RCC 7860 (cell line): ENCODE measurements at places on chromosomes 7 and 10.

DNA sequence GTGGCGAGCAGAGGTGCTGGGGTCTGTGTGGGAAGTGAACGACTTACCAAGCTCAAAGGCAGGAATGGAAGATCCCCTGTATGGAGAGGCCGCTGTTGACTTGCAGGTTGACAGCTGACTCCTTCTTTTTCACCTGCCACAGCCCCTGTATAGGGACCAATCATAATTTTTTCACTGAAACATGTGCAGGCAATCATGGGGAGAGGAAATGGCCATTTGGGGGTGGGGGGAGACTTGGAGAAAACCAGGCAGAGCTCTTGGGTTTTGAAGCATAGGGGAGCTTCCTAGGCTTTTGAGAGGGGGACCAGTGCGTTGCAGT lies 101.4 kb downstream of the WDR37 start:
- DNase-seq, result no peak

DNA sequence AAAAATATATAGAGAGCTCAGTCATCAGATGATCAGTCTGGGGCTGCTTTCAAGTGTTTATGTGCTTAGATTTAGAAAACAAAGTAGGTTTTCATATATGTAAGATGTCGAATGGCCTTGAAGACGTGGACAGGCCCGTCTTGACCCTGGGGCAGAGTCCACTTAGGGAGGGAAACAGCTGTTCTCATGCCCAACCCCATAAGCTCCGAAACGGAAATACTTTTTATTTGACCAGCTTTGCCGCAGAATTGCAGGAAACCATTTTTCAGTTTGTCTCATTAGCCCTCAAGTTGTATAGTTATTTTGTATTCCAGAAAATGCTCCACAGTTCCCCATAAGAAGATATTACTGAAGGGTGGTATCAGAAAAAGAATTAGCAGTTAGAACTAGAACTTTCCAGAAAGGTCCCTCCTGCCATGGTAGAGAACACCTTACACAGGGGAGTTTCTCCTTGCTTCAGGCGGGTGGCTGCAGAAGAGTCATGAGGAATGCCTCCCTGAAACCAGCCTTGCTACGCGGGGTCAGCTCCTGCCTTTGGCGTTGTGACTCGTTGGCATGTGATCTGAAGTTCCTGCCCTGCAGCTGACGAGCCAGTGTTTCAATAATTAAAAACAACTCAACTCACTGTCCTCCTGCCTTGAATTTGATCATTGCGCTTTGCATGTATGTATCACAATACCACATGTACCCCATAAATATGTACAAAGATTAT lies 192.7 kb downstream of the CELF2 start:
- no peak for DNase-seq

GRCh38 chr10:79001082-79001885 lies 67.5 kb upstream of the ZMIZ1 start:
- peak; percentile 81 for DNase-seq

GRCh38 chr10:31358688-31359330 lies 39.8 kb downstream of the ZEB1 start:
- DNase-seq, result no peak

DNA sequence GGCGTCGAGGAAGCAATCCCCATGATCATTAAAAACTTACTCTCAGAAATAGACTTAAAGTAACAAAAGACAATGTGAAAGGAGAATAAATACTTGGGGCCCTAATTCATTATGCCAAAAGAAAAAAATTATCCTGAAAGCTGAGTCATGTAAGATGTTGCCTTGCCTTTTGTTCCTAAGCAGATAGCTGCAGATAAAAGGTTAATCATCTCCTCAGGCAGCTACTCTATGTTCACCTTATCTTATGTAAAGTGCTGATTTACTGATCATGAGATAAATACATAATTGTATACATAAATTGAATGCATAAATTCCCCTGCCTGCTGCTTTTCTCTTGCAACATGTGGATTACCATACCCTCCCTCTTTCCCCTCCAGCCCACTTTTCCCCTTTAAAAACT lies 28.1 kb upstream of the CREB3L2 start:
- DNase-seq, result peak; percentile 60

DNA sequence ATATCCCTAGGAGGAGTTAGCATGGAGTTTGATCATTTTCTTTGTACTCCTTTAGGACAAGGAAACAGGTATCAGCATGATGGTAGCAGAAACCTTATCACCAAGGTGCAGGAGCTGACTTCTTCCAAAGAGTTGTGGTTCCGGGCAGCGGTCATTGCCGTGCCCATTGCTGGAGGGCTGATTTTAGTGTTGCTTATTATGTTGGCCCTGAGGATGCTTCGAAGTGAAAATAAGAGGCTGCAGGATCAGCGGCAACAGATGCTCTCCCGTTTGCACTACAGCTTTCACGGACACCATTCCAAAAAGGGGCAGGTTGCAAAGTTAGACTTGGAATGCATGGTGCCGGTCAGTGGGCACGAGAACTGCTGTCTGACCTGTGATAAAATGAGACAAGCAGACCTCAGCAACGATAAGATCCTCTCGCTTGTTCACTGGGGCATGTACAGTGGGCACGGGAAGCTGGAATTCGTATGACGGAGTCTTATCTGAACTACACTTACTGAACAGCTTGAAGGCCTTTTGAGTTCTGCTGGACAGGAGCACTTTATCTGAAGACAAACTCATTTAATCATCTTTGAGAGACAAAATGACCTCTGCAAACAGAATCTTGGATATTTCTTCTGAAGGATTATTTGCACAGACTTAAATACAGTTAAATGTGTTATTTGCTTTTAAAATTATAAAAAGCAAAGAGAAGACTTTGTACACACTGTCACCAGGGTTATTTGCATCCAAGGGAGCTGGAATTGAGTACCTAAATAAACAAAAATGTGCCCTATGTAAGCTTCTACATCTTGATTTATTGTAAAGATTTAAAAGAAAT lies 4.8 kb downstream of the BAMBI start:
- DNase-seq, result no peak

- DNase-seq, result peak; percentile 79
These were observed 52.9 kb downstream of the ZNF467 start for GRCh38 chr7:149720372-149721083.

- DNase-seq, result no peak
These were observed 9.0 kb downstream of the IQCE start for GRCh38 chr7:2567679-2568278.

DNA sequence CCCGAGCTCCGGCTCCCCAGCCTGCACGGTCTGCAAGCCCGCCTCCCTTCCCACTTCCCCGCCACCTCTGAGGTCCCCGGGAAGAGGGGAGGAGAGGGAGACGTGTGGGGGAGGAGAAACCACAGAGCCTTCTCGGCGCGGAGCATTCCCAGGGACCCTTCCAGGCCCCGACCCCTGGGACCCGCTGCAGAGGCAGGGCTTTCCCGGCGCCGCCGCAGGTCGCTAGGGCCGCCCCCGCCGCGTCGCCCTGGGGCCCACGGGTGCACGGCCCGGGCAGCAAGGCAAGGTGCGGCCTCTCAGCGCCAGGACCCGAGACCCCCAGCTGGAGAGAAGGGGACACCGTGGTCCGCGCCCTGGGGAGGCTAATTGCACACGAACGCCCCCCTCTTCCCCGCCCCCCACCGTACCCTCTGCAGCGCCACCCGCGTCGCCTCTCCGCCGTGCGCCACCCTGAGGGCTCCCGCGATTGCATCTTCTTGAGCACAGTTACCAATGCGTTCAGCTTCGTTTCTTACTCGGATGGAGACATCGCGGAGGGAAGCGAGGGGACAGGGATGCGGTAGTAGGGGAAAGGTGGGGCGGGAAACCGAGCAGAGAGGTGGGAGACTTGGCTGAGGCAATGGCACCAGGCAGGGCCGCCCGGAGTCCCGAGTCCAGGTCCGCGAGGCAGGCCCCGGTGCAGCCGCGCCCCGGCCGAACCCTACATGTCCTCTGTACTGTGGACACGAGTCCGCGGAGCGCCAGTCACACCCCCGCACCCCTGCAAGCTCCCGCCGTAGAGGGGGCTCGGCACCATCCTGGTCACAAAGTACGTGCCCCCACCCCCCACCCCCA lies 28.9 kb downstream of the SKIDA1 start:
- DNase-seq, result peak; percentile 57

GRCh38 chr10:72105710-72106109 lies 17.4 kb upstream of the SPOCK2 start:
- DNase-seq, result no peak

- no peak for DNase-seq
These were observed 60.7 kb downstream of the GPR26 start for GRCh38 chr10:123726836-123727235.

- DNase-seq, result no peak
These were observed 10.2 kb downstream of the RADIL start for GRCh38 chr7:4873071-4873944.

GRCh38 chr10:48463318-48464003 lies 141.4 kb downstream of the ARHGAP22 start:
- no peak for DNase-seq

DNA sequence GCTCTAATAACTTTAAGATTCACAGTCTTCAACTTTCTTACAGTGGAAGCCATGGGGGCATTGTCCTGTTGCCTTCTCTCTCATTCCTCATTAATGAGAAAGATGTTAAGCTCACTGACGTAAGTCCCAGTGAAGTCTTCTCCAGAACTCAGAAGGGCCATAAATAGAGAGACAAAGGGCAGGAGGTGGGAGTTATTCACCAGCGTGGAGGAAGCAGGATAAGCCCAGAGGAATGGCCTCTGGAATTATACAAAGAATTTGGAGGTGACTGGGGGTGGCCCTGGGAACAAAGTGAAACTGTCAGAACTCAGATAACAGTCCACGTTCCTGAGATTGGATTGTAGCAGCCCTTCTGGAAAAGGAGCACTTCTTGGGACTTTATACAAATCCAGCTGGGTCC lies 52.4 kb downstream of the SORBS1 start:
- no peak for DNase-seq

DNA sequence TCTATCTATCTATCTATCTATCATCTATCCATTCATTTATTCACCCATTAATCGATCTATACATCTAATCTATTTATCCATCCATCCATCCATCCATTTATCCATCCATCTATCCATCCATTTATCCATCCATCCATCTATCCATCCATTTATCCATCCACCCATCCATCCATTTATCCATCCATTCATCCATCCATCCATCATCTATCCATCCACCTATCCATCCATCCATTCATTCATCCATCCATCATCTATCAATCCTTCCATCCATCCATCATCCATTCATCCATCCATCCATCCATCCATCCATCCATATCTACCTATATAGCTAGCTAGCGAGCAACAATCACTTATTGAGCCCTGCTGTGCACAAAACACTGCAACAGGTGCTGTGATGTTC lies 953.1 kb upstream of the ZNF722 start:
- DNase-seq, result no peak

DNA sequence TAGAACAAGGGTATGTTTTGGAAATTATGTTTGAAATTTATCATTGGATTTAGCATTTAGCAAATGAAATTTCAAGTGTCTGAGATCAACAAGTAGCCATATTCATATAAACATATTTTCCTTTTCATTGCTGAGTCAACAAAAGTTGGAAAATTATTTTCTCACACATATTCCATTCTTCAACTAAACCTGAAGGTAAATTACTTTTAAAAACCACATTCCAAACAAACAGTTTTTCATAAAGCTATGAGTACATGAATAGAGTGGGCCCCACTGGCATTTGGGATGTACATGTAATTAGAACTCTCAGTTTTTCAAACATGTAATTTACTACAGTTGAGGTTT lies 178.3 kb upstream of the MKLN1 start:
- DNase-seq, result no peak

GRCh38 chr7:136692221-136692620 lies 176.2 kb upstream of the CHRM2 start:
- DNase-seq, result no peak

DNA sequence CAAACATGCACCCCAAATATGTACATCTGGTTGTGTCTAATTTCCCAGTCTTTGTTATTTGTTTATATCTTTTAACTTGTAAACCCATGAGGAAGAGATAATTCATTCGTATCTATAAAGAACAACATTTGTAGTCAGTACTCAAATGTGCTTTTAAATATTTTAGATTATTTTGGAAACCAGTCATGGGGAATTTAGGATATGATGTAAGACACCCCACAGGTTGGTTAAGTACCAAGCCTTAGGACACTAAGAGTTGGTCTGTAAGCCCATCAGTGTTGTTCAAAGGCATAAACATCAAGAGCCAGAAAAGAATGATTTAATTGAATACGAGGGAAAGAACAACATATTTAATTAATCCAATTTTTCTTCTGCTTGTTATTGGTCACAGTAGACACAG lies 421.1 kb upstream of the SEMA3C start:
- DNase-seq, result no peak

DNA sequence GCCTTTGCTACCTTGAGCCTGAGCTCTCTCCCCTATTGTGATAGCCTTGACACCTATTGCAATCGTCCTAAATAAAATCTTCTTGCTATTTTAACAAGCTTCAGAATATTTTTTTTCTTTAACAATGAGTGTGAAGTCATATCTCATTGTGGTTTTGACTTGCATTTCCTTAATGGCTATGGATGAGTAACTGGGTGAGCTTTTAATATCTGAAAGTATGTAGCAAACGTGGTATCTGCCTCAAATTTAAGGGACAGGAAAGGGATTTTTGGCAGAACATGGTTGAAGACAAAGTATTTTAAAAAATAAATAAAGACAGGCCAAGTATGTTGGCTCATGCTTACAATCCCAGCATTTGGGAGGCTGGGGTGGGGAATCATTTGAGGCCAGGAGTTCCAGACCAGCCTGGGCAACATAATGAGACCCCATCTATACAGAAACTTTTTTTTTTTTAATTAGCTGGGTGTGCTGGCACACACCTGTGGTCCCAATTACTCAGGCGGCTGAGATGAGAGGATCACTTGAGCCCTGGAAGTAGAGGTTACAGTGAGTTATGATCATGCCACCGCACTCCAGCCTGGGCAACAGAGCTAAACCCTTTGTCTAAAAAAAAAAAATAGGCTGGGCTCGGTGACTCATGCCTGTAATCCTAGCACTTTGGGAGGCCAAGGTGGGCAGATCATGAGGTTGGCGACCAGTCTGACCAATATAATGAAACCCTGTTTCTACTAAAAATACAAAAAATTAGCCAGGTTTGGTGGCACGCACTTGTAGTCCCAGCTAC lies 319.3 kb upstream of the NRP1 start:
- DNase-seq, result peak; percentile 26

GRCh38 chr7:22291977-22292376 lies 65.0 kb downstream of the RAPGEF5 start:
- no peak for DNase-seq

DNA sequence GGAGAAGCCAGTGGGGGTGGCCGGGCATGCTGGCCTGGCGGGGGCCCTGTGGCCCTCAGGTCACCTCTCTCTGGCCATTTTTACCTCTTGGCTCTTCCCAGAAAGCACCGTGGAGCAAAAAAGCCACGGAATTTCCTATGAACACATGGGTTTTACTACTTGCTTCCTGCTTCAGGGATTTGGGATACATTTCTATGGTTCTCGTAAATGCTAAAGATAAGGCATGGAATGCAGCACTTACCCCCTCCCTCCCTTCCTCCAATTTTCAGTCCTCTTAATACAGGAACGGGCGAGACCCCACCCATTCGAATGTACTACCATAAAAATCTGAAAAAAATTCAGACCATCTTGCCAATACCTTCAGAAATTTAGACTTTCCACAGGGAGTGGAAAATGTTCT lies 279.7 kb downstream of the ARHGAP12 start:
- DNase-seq, result no peak

DNA sequence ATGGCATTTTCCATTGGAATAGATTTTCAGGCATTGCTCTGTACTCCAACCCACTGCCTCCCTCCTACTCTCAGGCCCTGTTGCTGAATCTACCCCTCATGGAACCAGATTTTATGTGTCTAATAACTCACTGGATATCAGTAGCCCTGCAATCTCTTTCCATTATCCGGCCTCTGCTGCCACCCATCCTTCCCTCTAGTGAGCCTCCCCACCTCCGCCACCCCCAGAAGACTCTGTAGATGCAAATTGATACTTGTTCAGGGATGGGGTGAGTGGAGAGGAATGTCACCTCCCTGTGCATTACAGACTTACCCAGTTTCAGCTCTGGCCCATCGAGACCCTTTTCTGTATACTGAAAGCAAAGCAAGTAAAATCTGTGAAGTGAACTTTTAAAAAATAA lies 52.3 kb upstream of the PHYHIPL start:
- DNase-seq, result no peak
